ENCODE measurements at places on chromosomes 7 and 10.

DNA sequence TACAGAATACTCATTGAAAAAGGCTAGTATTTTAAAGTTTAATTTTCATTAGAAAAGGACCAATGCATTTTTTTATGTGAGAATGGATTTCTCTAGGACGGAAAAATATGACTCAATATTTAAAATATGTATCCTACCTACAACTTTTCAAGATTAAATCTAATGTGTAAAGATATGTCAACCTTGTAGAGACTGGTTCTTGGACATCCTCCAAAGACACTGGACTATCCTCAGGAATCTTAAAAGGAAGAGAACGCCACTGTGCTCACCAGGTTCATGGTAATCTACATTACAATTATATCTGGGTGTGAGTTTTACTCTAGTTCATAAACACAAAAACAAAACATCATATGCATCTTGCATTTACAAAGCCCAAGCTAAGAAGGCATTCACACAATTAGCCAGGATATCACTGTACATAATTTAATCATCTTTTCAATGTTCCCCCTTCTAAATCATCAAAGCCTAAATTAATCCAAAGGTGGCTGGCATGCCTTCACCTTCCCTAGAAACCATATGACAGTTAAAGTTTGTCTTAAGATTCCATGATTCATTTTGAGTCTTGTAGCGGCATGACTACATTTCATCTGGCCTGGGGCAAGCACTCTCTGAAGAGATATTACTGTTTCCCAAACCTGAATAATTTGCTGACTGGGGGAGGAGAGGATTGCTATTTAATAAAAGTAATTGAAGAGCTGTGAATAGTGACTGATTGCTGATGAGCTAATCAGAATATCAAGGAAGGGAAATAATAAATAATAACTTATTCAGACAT is 12.0 kb downstream of the SGCE start:
- no peak for DNase-seq

GRCh38 chr7:155215576-155216325 is 81.9 kb upstream of the INSIG1 start:
- DNase-seq, result no peak

DNA sequence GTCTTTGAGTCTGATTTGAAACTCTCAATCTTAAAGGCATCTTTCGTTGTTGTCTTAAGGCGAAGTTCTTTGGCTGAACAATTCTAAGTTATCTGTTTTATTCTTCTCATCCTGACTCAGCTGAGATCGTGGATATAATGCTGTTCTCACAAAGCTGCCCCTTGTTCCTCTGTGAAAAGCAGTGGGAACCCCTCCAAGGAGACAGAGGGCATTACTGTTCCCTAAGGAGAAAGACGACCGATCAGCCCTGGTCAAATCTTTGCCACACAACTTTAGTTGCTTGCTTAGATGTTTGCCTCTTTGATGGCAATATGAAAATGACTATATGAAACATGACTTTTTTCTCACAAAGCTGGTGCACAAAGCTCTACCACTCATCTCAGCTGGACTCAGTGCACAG is 1016.7 kb downstream of the REEP3 start:
- DNase-seq, result no peak

GRCh38 chr10:47225219-47225927 is 74.6 kb upstream of the GDF10 start:
- DNase-seq, result no peak

DNA sequence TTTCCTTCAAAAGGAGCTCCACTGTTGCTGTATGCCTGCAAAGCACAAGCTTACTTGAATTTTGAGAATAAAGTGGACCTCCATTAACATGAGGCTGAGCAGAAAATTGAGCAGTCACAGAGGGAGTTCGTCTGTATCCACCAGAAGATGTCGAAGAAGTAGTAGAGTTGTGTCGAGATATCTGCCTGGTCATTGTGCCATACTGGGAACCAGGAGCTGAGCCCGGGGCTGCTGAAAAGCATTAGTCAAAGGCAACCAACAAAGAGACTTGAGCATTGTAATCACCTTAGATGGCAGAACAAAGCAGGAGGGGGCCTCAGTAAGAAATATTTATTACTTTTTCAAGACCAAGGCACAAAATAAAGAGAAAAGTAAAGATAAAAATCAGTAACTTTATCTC is 61.5 kb downstream of the PDSS1 start:
- DNase-seq, result no peak

DNA sequence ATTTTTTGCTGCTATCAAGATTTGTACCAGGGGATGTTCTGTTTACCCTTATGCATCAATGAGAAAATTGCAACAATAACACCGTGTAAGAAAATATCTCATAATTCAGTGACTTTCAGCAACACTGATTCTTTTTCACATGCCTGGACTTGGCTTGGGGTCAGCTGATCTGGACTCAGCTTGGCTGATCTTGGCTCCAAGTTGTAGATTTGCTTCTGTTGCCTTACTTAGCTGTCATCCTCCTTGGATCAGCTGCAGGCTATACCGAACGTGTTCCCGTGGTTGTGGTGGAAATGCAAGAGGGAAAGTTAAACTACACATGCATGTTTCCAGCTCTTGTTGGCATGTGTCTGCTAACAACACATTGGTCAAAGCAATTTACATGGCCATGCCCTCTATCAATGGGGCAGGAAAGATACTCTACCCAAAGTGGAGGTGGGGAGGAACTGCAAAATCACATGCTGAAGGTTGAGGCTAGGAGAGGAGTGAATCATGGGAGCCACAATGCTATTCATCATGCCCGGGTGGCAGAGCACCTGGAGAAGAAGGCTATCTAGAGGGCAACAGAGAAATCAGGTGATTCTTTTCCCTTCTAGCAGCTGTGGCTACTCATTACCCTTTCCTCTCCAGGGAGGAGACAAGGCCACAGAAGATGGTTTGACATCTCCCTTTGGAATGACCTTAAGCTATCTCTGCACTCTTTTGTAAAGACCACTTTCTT is 1276.3 kb upstream of the AUTS2 start:
- no peak for DNase-seq

GRCh38 chr10:90204131-90204955 is 503.0 kb downstream of the KIF20B start:
- DNase-seq, result no peak

GRCh38 chr7:85232068-85232467 is 45.2 kb upstream of the SEMA3D start:
- no peak for DNase-seq

GRCh38 chr7:66758950-66759628 is 18.6 kb downstream of the RABGEF1 start:
- DNase-seq, result no peak

Measured in esophagus squamous epithelium (tissue), 5 donors.